ENCODE measurements at places on chromosomes 6 and 20.

- no peak for DNase-seq
These were observed 135.2 kb downstream of the ELOVL4 start for GRCh38 chr6:79812195-79812594.

DNA sequence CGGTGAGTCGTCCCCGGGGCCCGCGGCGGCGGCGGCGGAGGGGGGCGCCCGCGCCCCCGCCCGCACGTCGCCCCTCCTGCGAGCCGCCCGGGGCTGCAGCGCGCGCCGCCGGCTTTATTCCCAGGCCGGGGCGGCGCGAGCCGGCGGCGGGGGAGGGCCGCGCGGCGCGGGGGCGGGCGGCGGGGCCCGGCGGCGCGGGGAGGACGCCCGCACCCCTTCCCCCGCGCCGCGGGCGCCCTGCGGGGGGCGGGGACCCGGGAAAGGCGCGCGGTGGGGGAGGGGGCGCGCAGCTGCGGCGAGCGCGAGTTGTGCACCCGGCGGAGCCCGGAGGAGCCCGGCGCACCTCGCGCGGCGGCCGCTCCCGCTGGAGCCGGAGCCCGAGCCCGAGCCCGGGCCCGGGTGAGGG is 646 bp downstream of the HMGA1 start:
- DNase-seq, result peak; percentile 64

GRCh38 chr6:1335367-1336037 is 23.6 kb downstream of the FOXQ1 start:
- peak; percentile 91 for DNase-seq

DNA sequence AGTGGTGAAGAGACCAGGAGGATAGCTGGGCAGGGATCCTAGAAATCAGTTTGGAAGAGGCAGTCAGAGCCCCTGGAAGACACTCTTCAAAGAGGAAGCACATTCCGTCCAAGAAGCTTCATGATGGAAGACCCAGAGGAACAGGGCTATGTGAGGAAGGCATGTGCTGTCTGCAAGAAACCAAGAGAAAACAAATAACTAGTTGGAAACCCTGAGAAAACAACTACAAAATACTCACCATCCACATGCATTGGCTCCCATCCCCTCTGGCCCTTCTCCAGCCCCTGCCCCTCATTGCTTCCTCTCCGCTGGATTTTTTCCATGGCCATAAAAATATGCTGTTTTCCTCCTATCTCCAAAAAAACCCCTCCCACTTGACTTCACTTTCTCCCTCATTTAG is 40.9 kb upstream of the SMOC2 start:
- DNase-seq, result no peak

- DNase-seq, result no peak
These were observed 9.7 kb upstream of the TBC1D7 start for GRCh38 chr6:13338038-13338437.

- DNase-seq, result no peak
These were observed 470.5 kb downstream of the COL12A1 start for GRCh38 chr6:74735304-74735703.

DNA sequence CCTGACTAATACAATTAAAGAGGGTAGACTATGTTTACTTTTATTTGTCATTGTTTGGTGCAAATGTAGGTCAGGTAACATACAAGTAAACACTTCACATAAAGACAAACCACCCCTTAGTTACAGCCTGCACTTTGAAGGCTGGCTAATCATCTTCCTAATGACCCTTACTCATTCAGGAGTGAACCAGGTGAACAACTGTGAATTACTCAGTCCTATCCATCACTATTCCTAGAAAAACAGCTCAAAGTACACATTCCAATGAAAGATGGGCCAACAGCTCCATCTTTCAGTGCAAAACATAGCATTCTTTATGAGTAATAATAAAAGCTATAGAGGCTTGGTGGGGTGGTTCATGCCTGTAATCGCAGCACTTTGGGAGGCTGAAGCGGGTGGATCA is 78.2 kb downstream of the FRK start:
- peak; percentile 11 for DNase-seq

DNA sequence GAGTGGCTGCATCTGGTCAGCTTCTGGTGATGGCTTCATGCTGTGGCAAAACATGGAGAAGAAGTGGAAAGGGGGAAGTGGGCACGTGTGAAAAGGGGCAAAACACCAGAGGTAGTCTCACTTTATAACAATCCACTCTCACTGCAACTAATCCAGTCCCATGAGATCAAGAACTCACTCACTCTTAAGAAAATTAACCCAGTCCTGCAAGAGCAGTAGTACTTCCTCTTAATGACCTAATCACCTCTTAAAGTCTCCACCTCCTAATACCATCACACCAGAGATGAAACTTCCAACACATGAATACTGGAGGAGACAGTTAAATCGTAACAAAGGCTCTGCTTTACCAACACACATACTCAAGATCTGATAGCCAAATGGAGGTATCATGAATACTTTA is 152.6 kb downstream of the THEMIS start:
- DNase-seq, result no peak

- no peak for DNase-seq
These were observed 69.4 kb downstream of the GFOD1 start for GRCh38 chr6:13417954-13418353.

GRCh38 chr6:149259753-149260152 is 57.8 kb upstream of the TAB2 start:
- DNase-seq, result no peak

DNA sequence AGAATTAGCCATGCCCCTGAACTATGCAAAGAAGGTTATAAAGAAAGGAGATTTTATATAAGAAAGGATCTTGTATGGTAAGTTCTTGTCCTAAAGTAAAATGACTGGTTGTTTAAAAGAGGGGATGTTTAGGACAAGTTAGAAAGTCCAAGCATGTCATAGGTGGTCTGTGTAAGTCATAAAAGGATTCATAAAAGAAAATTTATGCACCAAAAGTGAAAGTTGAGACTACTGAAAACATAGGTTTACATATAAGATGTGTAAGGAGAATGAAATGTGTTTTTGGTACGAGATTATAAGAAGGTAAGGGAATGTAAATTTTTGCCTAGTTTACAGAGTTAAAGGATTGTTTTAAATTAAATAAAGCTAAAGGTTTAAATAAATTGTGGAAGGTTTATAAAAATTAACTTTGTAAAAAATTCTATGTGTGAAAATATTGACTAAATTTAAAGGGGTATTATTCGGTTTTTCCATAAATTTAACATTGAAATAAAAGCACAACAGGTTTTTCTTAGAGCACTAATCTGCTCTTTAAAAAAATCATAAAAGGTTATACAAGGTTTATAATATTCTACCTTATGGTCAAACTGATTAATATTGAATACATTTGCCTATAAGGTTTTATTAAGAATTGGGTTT is 93.6 kb upstream of the UST start:
- DNase-seq, result no peak

DNA sequence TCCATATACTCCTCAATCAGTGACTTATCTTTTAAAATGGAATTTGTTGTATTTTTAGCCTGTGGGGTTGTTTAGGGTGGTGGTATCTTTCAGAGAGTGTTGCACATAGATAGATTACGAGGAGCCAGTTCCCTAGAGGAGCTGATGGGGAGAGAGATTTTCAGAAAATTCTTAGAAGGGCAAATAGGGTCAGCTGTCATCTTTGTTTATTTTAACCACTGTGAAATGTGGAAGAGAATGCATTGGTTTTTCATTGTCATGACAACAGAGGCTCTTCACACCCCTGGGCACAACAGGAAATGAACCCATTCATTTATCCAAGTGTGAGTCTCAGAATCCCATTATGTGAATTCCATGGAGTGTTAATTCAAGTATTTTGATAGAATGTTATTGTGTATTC is 188.4 kb downstream of the JARID2 start:
- no peak for DNase-seq

DNA sequence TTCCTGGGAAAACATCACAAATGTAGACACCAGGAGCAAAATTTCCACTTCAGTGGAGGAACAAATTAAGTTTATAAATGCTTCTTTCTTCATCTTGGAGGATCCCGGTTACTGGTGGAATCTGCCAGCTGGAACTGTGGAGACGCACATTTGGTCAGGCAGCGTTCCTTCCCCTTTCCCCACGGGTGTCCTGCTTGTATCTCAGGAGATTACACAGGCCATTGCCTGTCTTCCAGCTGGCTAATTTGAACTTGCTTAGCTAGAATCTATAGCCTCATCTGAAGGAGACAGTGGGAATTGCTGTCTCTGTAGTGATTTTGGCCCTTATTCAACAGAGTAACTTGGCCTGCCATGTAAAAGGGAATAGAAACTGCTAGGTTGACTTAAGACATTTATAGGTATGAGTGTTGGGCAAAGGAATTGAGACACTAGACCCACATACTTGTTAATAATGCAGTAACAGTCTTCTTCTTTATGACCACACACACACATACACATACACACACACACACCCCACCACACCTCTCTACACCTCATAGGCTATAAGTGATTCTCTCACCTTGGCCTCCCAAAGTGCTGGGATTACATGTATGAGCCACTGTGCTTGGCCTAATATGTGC is 34.4 kb downstream of the TSBP1 start:
- no peak for DNase-seq

DNA sequence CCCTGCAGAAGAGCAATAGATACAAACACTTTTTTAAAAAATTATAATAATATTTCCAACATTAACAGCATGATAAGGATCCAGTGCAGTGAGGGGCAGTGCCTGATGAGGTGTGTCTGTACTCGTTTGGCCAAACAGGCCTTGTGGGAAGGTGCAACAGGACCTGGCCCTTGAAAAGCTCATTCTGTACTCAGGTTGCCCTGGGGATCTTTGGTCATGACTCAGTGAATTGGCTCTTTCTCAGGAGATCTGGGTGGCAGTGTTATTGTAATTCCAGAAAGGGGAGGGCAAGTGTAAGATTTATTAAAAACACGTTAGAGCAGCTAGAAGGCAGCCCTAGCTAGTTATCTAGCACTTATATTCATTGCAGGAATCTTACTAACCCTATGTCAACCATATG is 2.9 kb upstream of the SPINT3 start:
- no peak for DNase-seq

- no peak for DNase-seq
These were observed 33.0 kb downstream of the PIGU start for GRCh38 chr20:34643928-34644327.

GRCh38 chr6:2624177-2624576 is 126.5 kb downstream of the MYLK4 start:
- DNase-seq, result no peak

DNA sequence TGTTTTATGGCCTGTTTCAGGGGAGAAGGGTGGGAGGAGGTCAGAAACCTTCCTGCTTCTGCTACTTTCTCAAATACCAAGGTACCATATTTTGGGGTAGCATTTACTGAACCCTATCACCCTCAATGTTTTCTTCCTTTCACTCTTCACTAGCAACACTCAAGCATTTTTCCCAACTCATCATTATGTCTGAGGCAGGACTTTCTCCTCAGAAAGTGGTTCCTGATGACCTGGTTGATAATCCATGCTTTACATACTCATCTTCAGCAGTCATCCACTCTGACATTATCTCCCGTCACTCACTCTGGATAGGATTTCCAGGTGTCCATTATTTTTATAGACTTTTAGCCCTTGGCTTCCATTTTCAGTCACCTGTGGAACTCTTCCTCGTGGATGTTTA is 21.1 kb downstream of the ZNF292 start:
- no peak for DNase-seq

DNA sequence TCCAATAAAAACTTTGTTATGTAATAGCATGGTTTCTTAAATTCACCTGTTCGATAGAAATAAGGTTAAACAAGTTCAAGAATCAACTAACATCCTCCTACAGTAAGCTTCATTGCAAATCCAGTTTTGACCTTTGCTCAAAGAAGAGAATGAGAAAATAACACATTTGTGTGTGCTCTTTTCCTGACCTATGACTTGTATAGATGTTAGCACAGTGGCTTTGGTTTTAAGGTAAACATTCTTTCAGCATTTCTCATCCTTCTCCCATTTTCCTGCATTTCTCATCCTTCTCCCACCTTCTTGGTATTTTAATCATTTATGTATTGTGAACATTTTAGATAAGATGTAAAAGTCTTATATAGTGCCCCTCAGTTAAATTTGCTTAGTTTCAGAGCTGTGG is 73.9 kb downstream of the PLCB1 start:
- DNase-seq, result no peak

- DNase-seq, result no peak
These were observed 51.8 kb downstream of the SLC35B3 start for GRCh38 chr6:8383584-8383983.

DNA sequence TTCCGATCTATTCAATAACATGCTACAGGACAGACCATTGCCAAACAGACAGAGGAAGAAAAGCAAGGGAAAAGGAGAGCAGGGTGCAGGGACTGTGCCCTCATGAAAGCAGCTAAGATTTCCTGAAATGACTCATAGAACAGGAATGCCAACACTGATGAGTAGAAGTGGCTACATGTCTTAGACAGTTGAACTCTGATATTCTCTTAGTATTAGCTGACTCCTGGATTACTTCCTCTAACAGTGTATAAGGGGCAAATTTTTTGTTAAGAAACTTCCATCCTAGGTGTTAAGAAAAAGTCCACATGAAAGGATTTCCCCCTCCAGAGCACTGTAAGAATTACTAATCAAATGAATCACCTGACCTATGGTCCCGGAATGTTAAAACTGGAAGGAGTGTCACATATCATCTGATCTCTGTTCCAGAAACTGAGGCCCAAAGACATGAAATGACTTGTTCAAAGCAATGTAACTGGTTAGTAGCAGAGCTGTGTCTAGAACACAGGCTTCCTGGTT is 224.9 kb downstream of the IBTK start:
- peak; percentile 66 for DNase-seq

DNA sequence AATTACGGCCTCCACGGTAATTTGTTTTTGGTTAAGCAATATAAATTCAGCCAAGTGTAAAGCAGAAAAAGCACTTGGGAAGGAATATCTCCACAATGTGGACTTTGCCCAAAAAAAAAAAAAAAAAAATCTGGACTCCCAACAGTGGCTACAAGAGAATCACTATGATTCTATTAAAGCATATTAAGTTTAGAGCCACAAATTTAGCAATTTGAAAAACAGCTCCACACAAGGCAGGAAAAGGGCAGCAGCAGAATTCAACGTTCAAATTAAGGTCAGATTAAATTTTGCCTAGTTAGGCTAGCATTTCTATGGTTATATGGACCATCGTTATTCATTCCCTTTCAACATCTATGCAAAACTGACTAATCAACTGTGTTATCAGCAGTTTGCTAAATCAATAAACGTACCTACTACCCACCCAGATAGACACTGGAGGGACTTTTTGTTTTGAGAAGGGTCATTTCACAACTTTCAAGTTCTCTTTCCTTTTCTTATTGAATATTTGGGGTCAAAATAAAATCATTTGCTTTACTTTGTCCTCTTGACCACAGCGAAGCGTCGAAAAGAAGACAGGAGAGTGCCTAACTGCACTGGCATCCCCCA is 1.0 kb downstream of the MCM9 start:
- DNase-seq, result no peak

GRCh38 chr20:61434341-61434781 is 182.3 kb downstream of the CDH4 start:
- no peak for DNase-seq

- peak; percentile 83 for DNase-seq
These were observed 1.5 kb downstream of the PABPC1L start for GRCh38 chr20:44911264-44911921.

GRCh38 chr6:106117579-106117978 is 31.4 kb downstream of the PRDM1 start:
- no peak for DNase-seq

Measured in hepatocyte (in vitro differentiated cells).